ENCODE measurements at places on chromosomes 5 and 9.

- no peak for DNase-seq
Measured at GRCh38 chr5:101253096-101253495, 350.0 kb upstream of the ST8SIA4 start.

DNA sequence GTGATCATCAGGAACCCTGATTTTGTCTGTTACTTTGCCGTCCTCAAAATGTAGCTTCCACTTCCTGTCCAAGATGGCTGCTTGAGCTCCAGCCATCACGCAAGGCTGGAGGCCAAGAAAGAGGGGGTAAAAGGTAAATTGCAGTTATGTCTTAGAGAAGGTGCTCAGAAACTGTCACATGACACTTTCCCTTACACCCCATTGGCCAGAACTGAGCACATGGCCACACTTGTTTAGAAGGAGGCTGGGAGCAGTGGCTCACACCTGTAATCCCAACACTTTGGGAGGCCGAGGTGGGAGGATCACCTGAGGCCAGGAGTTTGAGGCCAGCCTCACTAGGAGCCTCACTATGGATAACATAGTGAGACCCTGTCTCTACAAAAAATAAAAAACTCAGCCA is 140.9 kb downstream of the RGS3 start:
- DNase-seq: no peak

DNA sequence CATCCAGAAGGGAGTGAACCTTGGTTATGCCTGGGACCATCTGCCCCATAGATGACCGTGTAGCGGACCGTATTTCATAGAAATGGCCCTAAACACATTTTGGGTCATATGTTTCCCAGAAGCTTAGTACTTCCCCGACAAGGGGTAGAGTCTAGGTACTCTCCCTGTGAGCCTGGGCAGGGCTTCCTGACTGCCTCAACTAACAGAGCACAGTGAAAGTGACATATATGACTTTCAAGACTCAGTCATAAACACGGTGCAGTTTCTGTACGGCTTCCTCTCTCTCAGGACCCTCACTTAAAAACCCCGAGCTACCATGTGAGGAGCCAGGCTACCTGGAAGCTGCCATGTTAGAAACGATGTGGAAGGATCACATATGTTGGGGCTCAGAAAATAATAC is 20.9 kb downstream of the C9orf57 start:
- no peak for DNase-seq

- no peak for DNase-seq
Measured at GRCh38 chr5:10635257-10635866, 71.5 kb downstream of the ANKRD33B start.

DNA sequence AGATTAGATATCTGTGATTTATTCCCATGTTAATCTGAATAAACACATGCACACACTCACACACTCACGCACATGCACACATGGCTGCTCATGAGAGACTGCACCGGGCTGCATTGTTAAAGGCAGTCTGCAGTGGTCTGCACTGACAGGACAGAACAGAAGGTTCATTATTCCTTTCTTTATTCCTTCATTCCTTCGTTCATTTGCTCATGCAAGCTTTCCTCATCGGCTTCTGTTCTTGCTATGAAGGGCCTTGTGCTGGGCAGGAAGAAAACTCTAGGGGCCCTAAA is 41.4 kb upstream of the FSTL4 start:
- no peak for DNase-seq
